ENCODE measurements at places on chromosomes 4 and X. TPM values are rescaled to one million over a fixed set of nuclear protein-coding genes. Genes with fewer than 3 reads are reported as not detected.

DNA sequence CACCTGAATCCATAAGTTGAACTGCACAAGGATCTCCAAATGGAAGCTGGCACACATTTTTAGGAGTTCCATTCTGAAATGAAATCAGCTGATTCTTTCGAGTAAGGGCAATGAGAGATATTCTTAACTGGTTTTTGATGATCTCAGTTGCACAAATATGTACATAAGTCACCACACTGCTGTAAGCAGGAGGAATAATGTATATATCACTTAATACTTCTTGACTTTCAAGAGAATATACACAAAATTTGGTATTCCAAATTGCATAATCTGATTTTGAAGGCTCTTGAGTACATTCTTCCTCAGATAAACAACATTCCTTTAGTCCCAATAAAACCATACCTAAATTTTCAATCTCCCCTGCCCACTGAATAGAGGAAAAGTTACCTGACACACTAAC is 8.2 kb downstream of the FANCB start:
- no peak overlapping the region for H3K4me3 ChIP-seq
- no peaks in the 10 kb centered on the region for H3K36me3 ChIP-seq
- H3K27me3 ChIP-seq, result no peaks in the 10 kb centered on the region
- H3K27ac ChIP-seq, result no peak overlapping the region
- no peaks in the 10 kb centered on the region for H3K4me1 ChIP-seq

DNA sequence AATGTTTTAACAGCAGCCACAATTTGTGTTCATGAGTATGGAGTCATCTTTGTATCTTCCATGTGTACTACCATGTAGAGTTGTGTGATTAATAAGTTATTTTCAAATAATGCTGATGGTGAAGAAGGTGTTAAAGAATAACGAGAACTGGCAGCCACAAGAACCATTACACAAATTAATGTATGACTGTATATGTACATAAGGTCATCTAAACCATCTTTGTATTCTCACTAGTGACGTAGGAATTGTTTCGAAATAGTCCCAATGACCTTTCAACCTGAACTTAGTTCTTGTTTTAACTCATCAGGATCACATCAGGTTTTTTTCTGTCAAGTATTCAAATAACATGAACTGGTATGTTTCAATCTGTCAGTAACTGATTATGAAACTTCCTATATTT is 48.3 kb upstream of the NOCT start:
- no peaks in the 10 kb centered on the region for H3K4me1 ChIP-seq
- H3K27ac ChIP-seq, result no peak overlapping the region
- no peaks in the 10 kb centered on the region for H3K36me3 ChIP-seq
- DNase-seq, result no peak

DNA sequence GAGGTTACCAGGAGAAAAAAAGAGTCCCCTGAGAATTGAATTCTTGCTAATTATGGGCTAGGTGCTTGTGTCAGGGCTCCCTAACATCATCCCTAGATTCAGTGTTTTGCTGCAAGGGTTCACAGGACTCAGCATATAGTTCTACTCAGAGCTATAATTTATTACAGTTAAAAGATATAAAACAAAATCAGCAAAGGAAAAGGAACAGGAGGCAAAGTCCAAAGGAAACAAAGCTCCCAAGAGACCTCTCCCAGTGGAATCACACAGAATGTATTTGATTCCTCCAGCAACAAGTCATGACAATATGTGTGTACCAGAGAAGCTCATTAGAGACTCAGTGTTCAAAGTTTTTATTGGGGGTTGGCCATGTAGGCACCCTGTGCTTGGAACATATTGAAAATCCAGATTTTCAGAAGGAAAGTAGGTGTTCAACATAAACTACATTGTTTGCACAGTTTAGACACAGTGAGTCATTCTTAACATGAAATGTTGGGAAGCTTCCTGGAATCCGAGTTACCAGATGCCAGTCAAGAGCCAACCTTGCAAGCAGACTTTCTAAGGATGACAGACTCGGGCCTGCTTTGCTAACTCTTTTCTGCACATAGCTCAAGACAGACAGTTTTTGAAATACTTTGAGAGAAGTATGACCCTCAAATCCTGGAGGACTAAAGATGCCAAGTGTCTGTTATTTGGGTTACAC is 311.3 kb upstream of the EMCN start:
- no peak overlapping the region for H3K27ac ChIP-seq
- H3K4me1 ChIP-seq, result no peaks in the 10 kb centered on the region
- no peak for DNase-seq
- H3K36me3 ChIP-seq, result no peaks in the 10 kb centered on the region

DNA sequence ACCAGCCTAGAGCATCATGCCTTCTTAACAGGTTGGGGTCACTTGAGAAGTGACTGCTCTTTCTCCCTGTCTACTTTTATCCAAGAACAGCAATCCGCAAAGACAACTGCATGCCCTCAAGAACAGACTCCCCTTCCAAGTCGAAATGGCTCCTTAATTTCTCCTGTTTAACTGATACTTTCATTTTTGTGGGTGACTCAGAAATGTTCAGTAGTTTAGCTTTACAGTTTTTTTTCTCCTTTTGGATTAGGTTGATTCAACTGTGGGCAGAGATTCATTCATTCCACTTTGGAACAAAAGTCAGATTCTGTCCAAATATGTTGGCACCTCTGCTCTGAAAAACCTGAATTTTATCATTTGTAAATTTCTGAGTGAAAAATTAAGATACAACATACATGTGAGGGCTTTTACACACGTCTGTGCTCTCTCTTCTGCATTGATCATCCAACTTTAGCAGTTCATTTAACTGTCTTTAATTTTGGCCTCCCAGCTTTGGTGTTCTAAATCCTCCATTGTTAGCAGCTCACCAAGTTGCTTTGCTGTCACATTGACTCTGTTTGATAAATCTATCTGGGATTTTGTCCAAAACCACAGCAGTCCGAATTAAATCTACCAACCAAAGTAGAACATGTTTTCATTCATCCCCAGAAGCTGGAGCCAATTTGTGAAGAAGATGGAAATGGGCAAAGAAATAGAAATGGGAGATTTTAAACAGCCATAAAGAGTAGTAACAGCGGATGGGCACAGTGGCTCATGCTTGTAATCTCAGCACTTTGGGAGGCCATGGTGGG is 50.0 kb downstream of the HOPX start:
- H3K4me3 ChIP-seq, result no peak overlapping the region
- H3K4me1 ChIP-seq, result no peaks in the 10 kb centered on the region
- no peak overlapping the region for H3K27ac ChIP-seq
- H3K27me3 ChIP-seq, result no peaks in the 10 kb centered on the region

GRCh38 chrX:47285836-47286320 is 53.1 kb downstream of the USP11 start:
- no peaks in the 10 kb centered on the region for H3K27me3 ChIP-seq
- H3K36me3 ChIP-seq, result no peaks in the 10 kb centered on the region
- H3K4me1 ChIP-seq, result no peaks in the 10 kb centered on the region
- H3K27ac ChIP-seq, result no peak overlapping the region

DNA sequence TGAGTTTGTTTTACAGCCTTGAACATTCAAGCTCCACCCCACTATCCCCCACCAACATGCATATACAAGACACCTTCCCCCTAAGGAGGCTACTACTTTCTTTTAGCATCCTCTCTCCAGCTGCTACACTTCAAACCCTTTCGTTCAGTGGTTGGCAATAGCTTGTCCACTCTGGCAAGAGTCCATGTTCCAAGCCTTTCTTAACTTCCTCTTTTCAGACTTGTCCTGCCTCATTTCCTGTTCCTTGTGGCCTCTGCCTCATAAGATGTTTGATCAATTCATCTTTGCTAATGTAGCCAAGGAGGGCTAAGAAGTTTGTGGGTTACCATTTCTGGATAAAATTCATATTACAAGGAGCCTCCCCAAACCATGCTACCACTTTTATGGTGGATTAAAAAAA is 20.8 kb upstream of the ZCCHC12 start:
- no peak for DNase-seq
- H3K36me3 ChIP-seq, result no peaks in the 10 kb centered on the region
- no peaks in the 10 kb centered on the region for H3K27me3 ChIP-seq
- no peak overlapping the region for H3K4me3 ChIP-seq
- no peak overlapping the region for H3K27ac ChIP-seq

DNA sequence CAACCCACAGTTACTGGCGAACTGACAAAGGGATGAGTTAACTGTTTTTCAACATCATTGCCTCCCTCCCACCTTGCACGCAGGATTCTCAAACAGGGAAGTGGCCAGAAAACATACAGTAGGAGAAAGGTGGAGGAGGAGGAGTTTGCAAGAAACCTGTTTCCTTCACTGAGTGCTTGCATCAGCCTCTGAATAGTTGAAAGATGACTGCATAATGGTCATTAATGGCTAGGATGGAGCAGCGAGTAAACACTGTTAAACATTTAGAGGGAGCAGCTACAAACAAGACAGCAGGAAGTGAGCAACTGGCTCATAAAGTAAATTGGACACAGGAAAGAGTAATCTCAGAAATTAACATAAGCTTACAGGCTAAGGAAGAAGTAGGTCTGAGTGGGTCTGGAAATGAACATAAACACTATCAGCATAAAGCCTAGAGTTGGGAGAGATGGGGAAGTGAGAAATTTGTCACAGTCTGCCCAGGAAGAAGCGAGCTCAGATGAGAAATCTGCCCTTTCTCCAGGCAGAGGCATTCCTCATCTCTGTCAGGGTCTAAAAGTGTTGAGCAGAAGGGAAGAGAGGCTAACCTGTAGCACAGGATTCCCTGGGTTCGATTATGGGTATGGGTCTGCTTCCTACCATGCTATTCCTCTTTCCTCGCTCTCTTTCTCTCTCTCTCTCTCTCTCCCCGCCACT is 38.6 kb downstream of the TRPC5OS start:
- no peak overlapping the region for H3K27ac ChIP-seq
- H3K27me3 ChIP-seq, result no peaks in the 10 kb centered on the region
- H3K4me3 ChIP-seq, result no peak overlapping the region
- no peak for DNase-seq
- H3K36me3 ChIP-seq, result no peaks in the 10 kb centered on the region

- H3K4me3 ChIP-seq, result no peak overlapping the region
- H3K27me3 ChIP-seq, result no peaks in the 10 kb centered on the region
- no peaks in the 10 kb centered on the region for H3K36me3 ChIP-seq
- H3K4me1 ChIP-seq, result no peaks in the 10 kb centered on the region
These were observed 20.9 kb downstream of the APOOL start for GRCh38 chrX:85024562-85024961.

GRCh38 chrX:39472161-39472560 is 625.6 kb downstream of the BCOR start:
- no peaks in the 10 kb centered on the region for H3K36me3 ChIP-seq
- no peak for DNase-seq
- H3K27me3 ChIP-seq, result no peaks in the 10 kb centered on the region
- no peak overlapping the region for H3K27ac ChIP-seq
- no peaks in the 10 kb centered on the region for H3K4me1 ChIP-seq

- DNase-seq, result peak; percentile 91
- peaks cover 22% of the 10 kb centered on the region for H3K36me3 ChIP-seq
- H3K4me3 ChIP-seq, result peak overlapping the region; percentile 55
- no peaks in the 10 kb centered on the region for H3K27me3 ChIP-seq
- H3K27ac ChIP-seq, result peak overlapping the region; percentile 18
These were observed 2.1 kb downstream of the PLCXD1 start for GRCh38 chrX:283115-283845.

GRCh38 chrX:69543572-69543971 is 39.4 kb downstream of the NALF2 start:
- H3K27me3 ChIP-seq, result no peaks in the 10 kb centered on the region
- H3K36me3 ChIP-seq, result no peaks in the 10 kb centered on the region
- no peak overlapping the region for H3K27ac ChIP-seq
- H3K4me3 ChIP-seq, result no peak overlapping the region

DNA sequence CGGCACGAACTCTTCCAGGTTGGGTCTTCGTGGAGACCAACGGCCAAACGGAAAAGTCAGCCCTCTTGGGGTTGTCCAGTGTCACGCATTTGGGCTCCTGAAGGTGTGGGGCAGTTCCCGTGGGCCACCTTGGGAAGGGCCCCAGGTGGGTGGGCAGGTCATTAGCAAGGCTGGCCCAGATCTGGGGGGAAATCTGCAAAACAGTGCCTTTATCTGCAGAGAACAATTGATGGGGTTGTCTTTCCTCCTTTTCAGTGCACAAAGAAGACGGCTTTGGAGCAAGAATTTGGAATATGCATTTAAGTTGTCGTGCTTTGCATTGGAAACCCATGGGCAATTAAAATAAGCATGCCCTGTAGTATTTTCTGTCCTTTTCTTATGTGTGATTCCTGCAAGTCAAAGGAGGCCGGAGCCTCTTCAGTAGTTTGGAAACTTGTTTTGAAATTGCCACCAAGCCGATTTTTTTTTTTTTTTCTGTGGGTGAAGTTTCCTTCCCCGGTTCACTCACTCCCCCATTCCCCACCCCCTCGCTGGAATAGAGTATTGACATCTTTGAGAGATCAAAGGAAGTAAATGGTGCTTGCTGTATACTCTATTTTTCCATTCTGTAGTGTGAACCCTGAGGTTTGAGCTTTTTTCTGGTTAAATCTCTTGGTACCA is 9.8 kb downstream of the ZIC3 start:
- no peak overlapping the region for H3K4me3 ChIP-seq
- H3K4me1 ChIP-seq, result no peaks in the 10 kb centered on the region
- peaks cover 33% of the 10 kb centered on the region for H3K27me3 ChIP-seq
- H3K27ac ChIP-seq, result no peak overlapping the region
- no peak for DNase-seq

GRCh38 chr4:184168406-184169019 is 49.2 kb downstream of the ENPP6 start:
- no peak overlapping the region for H3K27ac ChIP-seq
- H3K27me3 ChIP-seq, result peaks cover 9% of the 10 kb centered on the region
- DNase-seq, result peak; percentile 87
- peaks cover 3% of the 10 kb centered on the region for H3K4me1 ChIP-seq

Gene SMIM10L2A
- total RNA-seq, result 2.0 TPM

Gene GABRG1
- total RNA-seq, result not detected

Gene ARMCX1
- 21.7 TPM for total RNA-seq

Gene DACH2
- total RNA-seq, result not detected

Gene CFAP99
- total RNA-seq, result not detected

Gene SMIM14
- 53.8 TPM for total RNA-seq

Gene LRRC66
- total RNA-seq, result 0.12 TPM

Gene LRAT
- 1.1 TPM for total RNA-seq

Gene MMGT1
- 30.2 TPM for total RNA-seq

Gene CT55
- not detected for total RNA-seq
